ENCODE measurements at places on chromosomes 13 and 19. TPM values are rescaled to one million over a fixed set of nuclear protein-coding genes. Genes with fewer than 3 reads are reported as not detected.
A peak's percentile ranks its signal among the peaks of the same experiment; 100 is the strongest.

Gene ZNF83
- total RNA-seq = 112 TPM

Gene ERICH6B
- not detected for total RNA-seq

DNA sequence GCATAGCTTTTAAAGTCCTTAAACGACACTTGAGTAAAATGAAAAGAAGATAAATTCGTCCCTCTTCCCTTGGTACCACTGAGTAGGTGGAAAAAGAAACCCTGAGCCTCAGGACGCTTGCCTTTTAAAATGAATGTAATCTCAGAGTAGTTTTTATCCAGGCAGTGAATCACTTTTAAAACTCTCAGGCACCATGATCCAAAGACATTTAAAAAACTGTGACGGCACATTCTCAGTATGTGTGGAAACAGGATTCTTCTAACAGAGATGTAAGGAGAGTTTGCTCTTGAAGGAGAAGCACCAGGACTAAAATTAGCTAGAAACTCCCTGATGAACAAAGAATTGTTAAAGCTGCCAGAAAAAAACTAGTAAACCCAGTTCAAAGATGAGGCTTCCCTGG lies 105.7 kb upstream of the SLC15A1 start:
- no peak overlapping the region for H3K4me3 ChIP-seq
- no peak overlapping the region for H3K27ac ChIP-seq
- H3K4me1 ChIP-seq = no peaks in the 10 kb centered on the region
- DNase-seq = no peak
- no peaks in the 10 kb centered on the region for H3K27me3 ChIP-seq
- H3K36me3 ChIP-seq = peaks cover 95% of the 10 kb centered on the region

GRCh38 chr13:112951674-112952371 lies 17.2 kb upstream of the MCF2L start:
- no peak overlapping the region for H3K4me3 ChIP-seq
- H3K36me3 ChIP-seq = no peaks in the 10 kb centered on the region

GRCh38 chr13:97369261-97369893 lies 64.6 kb upstream of the RAP2A start:
- H3K4me1 ChIP-seq = peaks cover 22% of the 10 kb centered on the region
- no peak for DNase-seq
- H3K27me3 ChIP-seq = no peaks in the 10 kb centered on the region
- peak overlapping the region; percentile 73 for H3K27ac ChIP-seq

DNA sequence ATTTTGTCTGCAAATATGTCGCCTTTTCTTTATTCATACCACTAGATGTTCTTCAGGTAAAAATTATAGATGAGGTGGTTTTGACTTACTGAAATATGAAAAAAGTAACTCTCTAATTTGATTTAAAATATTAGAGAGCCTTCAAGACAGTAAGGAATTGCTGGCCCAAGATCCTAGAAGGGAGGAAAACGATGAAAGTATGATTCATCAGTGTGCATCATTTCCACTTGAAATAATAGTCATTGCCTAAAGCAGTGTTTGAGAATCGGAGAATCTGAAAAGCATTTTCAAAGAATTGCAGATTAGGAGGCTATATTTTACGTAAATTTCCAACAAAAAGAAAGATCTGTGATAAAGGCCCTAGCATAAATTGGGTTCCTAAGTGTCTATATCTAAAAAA lies 1707.9 kb upstream of the PRR20A start:
- H3K36me3 ChIP-seq = no peaks in the 10 kb centered on the region
- DNase-seq = no peak
- no peaks in the 10 kb centered on the region for H3K4me1 ChIP-seq
- no peak overlapping the region for H3K27ac ChIP-seq
- no peaks in the 10 kb centered on the region for H3K27me3 ChIP-seq
- no peak overlapping the region for H3K4me3 ChIP-seq
